ENCODE measurements at places on chromosomes 5 and 9.

DNA sequence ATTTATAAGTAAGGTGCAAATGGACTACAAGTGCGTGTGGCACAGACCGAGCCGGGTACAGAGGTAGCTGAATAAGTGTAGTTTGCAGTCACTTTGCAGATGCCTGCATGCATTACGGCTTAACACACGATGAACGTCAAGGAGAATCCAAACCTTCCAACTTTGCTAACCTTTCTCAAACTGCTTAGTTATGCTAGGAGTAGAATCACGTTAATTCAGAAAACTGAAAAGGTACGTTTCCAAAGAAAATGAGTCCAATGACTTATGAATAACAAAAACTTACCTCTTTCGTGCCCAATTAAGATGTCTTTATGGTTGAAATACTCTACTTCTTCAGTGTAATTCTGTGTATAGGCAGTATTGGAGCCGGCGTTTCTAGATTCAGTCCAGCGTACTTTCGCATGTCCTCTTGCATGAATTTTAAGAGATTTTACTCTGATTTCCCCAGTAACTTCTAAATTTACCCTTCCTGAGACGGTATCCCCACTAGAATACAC lies 539 bp downstream of the ARRDC3 start:
- no peaks in the 10 kb centered on the region for H3K27me3 ChIP-seq
- peak overlapping the region; percentile 100 for H3K27ac ChIP-seq
- peak overlapping the region; percentile 91 for H3K4me3 ChIP-seq
- no peak for DNase-seq
- peaks cover 13% of the 10 kb centered on the region for H3K36me3 ChIP-seq

GRCh38 chr9:129289883-129290282 lies 111.8 kb upstream of the IER5L start:
- DNase-seq, result no peak
- no peak overlapping the region for H3K27ac ChIP-seq
- H3K4me1 ChIP-seq, result no peaks in the 10 kb centered on the region
- H3K36me3 ChIP-seq, result no peaks in the 10 kb centered on the region

DNA sequence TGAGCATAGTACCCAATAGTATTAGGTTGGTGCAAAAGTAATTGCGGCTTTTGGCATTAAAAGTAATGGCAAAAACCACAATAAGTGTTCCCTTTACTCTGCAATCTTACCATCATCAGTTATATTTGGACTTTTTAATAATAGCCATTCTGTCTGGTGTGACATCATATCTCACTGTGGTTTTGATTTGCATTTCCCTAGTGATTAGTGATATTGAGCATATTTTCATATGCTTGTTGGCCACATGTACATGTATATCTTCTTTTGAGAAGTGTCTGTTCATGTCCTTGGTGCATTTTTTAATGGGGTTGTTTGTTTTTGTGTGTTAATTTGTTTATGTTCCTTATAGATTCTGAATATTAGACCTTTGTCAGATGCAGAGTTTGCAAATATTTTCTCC lies 289.9 kb downstream of the FAM170A start:
- no peaks in the 10 kb centered on the region for H3K36me3 ChIP-seq
- H3K27ac ChIP-seq, result no peak overlapping the region
- no peaks in the 10 kb centered on the region for H3K27me3 ChIP-seq
- no peak overlapping the region for H3K4me3 ChIP-seq
- no peaks in the 10 kb centered on the region for H3K4me1 ChIP-seq
- DNase-seq, result no peak

DNA sequence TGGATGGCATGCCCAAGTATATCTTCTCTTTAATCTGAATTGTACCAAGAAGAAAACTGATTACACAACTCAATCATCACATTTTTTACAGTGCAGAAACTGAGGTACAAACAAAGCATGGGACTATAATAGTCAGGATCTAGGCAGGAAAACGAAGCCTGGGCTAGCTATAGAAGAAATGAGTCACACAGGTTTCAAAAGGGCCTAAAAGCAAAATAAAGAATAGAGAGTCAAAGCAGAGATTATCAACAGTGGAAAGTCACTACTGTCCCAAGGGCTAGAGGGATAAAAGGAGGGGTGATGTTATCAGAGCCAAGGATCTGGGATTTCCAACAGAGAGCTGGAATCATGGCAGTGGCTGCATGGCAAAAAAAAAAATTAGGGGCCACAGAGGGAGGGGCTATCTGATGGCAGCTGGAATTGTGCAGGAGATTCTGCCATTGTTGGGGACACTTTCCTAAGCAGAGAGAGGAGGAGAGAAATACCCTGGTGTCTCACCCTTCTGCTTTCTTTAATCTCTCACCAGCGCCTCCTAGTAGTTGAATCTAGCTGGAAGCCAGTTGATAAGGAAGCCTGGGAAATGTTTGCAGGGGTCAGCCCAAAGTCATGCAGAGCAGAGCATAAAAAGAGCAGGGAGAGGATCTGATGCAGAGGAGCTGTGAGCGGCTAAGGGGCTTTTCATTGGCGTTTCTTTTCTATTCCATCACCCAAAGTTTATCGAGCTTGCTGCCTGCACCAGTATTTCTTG lies 343.2 kb downstream of the ACTL7B start:
- no peaks in the 10 kb centered on the region for H3K27me3 ChIP-seq
- no peak overlapping the region for H3K27ac ChIP-seq
- no peak overlapping the region for H3K4me3 ChIP-seq
- no peaks in the 10 kb centered on the region for H3K36me3 ChIP-seq
- DNase-seq, result no peak

- H3K4me3 ChIP-seq, result peak overlapping the region; percentile 40
- no peak overlapping the region for H3K27ac ChIP-seq
- peaks cover 14% of the 10 kb centered on the region for H3K4me1 ChIP-seq
- peaks cover 30% of the 10 kb centered on the region for H3K27me3 ChIP-seq
- H3K36me3 ChIP-seq, result no peaks in the 10 kb centered on the region
These were observed 930 bp downstream of the PRLR start for GRCh38 chr5:35229076-35230037.

DNA sequence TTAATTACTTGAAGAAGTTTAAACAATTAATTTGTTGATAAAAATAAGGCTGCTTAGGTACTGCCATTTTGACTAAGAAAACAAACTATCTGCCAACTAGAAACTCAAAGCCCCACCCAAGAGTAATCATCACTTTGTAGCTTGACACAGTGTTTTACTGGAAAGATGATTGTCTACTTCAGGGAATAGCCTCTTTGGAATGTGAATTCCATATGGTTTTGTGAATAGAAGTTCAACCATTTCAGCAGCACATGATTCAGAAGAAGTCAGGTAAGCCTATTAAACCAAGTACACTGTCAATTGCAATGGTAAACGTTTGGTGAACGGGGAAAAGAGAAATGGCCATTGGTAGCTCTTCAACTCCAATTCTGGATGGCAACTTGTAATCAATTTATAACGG lies 55.2 kb downstream of the PLK2 start:
- no peak overlapping the region for H3K4me3 ChIP-seq
- no peaks in the 10 kb centered on the region for H3K36me3 ChIP-seq
- no peak overlapping the region for H3K27ac ChIP-seq
- no peaks in the 10 kb centered on the region for H3K27me3 ChIP-seq

DNA sequence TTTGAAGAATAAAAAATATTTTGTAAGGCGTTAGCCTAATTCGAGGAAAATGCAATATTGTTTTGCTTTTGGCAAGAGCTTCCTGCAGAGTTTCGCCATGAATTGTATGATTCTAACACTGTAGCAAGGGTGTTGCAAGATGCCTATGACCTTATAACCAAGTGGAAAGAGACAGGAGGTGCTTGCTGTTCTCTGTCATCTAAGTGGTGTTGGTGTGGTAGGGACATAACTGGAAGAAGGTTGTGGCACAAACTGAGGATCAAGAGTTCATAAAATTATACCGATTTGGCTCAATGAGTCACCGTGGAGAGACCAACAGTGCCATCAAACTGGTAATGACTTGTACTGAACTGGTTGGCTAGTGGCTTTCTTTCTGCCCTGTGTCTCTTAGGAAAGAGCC lies 6.3 kb downstream of the STC2 start:
- no peak overlapping the region for H3K4me3 ChIP-seq
- no peak for DNase-seq
- no peaks in the 10 kb centered on the region for H3K4me1 ChIP-seq
- H3K27ac ChIP-seq, result no peak overlapping the region
- peaks cover 19% of the 10 kb centered on the region for H3K27me3 ChIP-seq
